ENCODE measurements at places on chromosomes 2 and 18.

DNA sequence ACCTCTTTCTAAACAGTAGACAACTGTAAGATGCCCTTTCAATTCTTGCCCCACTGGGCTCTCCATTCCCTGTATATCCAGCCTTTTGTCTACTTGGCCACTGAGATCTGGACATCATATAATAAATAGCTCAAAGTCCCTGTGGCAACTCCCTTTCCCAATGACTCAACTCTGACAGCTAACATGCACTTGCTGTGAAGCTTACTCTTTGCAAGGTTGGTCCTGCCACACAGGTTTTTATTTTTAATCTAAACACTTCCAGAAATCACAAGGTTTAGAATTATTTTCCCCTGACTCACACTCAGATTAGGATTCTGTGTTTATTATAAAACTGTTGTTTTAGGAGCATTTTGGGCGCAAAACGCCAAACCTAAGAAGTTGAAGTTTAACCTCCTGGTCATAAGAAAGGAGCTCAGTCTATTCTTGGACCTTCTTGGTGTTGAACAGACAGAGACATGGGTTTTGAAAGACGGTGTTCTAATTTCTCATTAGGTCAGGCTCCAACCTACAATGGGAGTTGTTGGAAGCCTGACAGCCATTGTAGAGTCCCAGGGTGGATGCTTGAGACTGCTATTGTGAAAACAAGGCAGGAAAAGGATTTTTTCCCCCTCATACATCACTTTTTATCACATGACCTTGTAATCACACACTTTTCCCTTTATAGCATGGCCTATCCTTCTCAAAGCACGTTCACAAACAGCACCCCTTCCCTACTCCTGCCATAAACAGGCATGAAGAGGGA lies 124.7 kb upstream of the SERPINE2 start:
- no peak for DNase-seq

DNA sequence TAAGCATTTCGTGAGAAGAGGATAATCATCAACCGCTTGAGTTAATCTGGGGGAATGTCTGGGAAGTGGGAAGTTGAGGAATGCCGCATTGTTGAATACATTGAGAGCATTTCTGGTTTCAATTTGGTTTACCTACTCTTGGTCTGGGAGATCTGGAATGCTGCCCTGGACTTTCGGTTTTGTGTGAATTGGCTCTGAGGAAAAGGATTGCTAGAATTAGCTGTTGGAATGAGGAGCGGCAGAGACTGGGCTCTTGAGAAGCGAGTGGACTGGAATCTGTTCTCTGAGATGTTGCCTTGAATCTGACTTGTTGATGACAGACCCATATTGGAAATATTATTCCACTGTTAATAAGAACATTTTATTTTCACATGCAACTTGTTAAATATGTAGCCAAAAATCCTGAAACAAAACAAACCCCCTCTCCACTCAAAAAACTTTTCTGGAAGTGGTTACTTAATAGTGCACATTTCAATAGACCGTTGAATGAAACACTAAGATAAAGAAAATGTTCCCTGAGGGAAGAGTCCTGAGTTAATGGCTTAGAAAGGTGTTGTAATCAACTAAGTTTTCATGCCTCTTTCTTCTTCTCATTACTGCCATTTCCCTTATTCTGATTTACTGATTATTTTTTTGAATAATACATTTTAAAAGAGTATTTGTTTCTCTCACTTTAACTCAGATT lies 50.8 kb downstream of the PTPRM start:
- DNase-seq, result no peak

DNA sequence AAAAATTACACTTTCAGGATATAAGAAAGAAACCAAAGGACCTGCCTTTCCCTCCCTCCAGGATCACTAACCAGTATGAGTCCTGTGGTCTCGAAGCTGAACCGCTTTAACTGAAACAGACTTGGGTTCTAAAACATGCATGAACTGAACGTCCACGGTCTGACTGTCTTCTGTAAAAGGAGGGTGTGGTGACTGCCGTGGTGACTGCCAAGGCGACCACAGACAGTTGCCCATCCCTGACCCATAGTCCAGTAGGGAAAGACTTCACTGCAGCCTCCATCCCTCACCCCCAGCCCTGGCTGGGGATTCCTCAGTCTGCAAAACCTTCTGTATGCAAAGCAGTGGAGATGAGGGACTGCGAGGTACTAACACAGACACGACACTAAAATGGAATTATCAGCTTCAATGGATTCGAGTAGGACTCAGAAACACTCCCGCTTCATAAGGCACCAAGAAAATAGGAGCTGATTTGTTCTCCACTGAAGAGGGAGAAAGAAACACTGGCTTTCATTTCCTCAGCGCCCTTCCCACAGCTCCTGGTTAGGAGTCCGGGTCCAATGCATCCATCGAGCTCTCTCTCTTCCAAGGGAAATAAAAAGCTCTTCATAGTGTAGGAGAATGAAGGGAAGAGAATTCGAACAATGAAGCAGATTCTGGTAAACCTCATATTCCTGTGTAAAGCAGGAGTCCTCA lies 197.2 kb downstream of the HDAC4 start:
- DNase-seq, result no peak

DNA sequence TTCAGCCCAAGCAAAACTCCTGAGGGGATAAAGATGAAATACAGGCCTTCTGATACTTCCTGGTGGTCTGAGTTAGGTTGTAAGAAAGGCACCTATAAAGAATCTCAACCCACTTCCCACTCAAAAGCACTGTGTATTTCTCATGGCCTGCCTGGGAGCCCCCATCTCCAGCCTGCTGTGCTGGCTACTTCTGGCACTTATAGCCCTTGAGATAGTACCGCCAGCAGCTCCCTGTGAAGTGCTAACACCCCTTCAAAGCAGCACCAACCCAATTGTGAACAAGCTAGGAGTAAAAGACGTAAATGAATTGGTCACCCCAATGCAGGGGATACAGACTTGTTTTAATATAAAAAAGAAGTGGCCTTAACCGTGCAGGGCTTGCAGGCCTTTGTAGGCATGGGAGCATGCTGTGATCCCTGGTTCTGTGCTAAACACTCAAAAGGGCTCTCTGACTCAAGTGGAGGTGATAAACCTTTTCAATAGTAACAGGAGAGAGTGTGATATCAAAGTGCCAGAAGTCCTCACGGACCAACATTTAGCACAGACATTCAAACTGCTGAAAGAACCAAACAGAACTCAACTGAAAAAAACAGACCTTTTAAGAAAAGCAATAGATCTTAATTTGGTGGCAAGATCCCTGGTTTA lies 80.8 kb downstream of the RTN4 start:
- DNase-seq, result no peak

- DNase-seq, result no peak
Observed at GRCh38 chr2:191836853-191837769, 9.8 kb downstream of the CAVIN2 start.

DNA sequence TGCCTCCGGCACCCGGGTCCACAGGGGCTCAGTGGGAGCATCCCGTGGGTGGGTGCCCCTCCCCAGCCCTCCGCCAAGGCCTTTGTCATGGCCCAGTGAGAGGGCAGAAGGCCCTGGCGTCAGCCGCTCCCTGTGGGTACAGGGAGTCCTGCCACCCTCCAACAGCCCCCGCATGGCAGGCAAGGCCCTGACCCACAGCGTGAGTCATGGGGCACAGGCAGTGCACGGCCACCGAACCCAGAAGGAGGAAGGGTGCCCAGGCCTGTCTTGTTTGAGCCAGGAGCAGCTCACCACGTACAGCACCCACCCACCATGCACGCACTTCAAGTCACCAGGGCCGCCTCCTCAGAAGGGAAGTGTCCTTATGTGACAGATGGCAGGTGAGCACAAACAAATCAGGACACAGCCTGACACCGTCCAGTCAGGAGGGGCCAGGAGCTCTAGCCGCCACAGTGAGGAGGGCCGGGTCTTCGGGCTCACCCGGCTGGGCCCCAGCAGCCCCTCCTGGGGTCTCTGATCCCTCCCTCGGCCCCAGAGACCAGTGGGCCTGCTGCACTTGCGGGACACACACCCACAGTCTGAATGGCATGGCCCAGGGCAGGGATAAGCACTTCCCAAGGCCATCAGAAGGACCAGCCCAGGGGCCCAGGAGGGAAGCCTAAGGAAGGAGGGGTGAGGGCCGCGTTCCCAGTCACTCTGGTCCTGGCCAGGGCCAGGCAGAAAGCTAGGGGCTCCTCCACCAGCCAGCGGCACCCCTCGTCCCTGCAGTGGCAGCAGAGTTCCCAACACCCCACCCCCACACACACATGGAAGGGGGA lies 25.8 kb downstream of the BIN1 start:
- DNase-seq, result peak; percentile 60

DNA sequence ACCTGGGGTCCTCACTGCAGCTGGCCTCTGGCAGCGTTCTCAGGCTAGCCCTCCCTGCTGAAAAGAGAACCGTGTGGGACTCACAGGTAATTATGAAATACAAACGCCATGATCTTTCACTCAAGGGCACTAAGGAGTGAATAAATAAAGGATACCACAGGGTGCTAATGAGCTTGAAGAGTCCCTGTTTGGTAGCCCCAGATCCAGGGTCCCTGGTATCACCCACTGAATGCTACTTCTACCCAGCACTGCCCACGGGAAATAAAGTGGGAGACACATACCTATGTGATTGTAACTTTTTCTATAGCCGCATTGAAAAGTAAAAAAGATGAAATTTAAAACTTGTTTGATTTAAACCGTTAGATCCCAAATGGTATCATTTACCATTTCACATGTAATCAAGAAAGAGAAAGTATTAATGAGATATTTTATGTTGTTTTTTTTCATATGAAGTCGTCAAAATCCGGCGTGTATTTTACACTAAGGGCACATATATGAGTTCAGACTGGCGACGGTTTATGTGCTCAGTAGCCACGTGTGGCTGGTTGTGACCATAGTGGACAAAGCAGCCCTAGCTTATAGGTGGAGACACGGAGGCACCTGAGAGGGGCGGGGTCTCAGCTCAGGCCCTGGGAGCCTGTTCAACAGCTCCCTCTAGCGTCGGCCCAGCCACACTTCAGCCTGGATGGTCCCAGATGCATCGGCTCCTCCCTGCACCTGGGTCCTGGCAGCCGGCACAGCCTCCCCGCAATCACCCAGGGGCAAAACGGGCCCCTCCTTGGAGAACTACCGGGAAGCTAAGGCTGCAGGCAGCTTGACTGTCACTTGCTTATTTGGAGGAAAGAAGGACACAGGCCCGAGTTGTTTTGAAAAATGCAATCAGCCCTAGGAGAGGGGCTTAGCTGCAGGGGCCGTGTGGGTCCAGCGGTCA lies 39.2 kb downstream of the ODC1 start:
- peak; percentile 86 for DNase-seq
